ENCODE measurements at places on chromosomes 12 and 14.

DNA sequence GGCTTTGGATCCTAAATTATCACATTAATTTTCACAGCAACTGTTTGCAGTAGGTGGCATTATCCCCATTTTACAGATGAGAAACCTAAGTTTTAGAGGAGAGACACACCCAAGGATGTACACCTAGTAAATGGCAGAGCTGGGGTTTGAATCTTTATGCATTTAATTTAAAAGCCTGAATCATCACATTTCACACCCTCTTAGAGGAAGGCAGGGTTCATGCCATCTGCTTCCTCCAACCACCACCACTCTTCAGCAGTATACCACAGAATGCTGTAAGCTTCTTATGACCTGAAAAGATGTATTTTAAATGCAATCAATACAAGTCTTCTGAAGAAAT, 90.3 kb downstream of the CRADD start:
- DNase-seq, result no peak

DNA sequence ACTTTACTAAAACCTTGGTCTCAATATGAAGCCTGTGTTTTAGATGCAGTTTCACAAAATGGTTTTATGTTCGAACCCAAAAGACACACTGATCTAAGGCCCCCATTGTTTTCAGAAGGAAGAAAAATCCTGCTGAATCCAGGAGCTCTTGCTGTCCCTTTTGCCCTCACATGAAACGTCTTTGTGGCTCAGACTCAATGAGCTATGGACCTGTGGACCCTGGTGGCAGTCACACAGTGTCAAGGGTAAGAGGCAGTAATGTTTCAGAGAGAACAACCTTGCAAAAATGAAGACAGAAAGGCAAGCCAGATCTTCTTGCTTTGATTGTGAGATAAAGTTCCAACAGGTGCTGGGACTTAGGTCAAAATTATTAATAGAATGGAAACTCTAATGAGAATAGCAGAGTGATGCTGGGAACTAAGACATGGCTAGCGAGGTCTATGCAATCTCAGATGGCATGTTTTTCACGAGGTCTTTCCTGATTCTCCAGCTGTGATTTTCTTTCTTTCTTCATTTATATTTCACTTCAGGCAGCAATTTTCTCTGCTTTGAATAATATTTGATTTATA, 164.9 kb upstream of the SLC38A2 start:
- DNase-seq, result no peak

GRCh38 chr12:104582739-104583138, 126.0 kb downstream of the CHST11 start:
- DNase-seq, result no peak

DNA sequence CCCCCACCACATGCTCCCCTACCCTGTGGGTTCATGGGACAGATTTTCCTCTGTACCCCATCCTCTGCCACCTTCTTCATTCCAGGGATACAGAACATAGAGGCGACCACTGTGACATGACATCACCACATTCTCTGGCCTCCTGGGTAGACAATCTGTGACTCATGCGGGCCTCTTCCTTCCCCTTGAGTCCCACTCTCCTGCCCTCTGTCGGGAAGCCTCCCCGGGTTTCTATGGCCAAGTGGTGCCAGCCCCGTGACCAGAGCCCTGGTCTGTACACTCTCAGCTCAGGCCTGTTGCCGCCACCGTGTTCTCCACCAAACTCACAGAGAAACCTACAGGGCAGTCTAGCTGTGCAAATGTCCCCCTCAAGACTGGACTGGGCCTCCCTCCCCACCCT, 8.0 kb downstream of the CLMN start:
- DNase-seq, result no peak

DNA sequence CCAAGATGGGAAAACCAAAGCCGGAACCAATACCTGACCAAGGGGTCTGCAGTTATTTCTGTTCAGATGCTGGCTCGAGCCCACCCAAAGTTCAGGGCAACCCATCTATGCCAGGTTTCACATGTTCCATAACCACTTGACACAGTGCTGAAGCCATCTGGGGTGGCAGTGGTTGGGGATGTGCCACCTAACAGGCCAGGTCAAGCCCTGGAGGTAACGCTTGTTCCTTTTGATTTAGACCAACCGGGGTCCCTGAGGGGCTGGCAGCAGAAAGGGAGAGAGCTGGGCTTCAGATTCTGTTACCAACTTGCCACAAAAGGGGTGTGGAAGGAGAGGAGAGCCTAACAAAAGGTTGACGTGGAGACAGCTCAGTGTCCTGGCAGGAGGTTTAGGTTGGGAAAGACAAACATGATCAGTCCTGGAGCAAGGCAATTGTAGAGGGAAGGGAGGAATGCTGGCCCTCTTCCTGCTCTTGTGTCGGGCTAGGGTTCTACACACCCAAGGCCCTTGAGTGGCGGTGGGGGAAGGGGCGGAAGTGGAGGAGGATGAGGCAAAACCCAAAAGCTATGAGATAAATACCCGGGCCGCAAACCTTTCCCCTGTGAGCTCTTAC, 31.9 kb downstream of the CACNA2D4 start:
- no peak for DNase-seq

DNA sequence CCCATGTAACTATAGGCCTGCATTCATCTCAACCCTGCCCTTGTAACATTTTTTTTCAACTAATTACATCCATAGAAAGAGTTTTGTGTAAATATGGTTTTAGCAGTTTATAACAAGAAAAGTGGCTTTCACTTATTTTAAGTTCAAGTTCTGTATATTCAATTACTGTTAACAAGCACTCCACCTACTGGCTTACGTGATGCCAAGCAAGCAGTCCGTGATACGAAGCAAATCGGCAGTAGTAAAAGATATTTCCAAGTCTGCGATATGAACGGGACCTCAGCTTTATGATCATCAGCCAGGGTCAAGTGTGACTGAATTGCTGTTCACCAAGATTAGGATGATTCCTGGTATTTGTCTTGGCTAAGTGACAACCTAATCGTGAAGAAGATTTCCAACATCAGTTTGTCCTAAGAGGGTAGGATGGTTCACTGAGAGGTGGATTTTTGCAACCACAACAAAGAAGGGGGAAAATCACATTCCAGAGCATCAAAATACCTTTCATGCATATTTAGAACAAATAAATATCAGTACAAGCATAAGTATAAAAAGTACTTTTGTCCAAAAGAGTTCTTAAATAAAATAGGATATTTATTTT, 456.2 kb downstream of the FOXG1 start:
- no peak for DNase-seq

- DNase-seq, result no peak
These were observed 12.5 kb downstream of the AHNAK2 start for GRCh38 chr14:104965561-104966231.

DNA sequence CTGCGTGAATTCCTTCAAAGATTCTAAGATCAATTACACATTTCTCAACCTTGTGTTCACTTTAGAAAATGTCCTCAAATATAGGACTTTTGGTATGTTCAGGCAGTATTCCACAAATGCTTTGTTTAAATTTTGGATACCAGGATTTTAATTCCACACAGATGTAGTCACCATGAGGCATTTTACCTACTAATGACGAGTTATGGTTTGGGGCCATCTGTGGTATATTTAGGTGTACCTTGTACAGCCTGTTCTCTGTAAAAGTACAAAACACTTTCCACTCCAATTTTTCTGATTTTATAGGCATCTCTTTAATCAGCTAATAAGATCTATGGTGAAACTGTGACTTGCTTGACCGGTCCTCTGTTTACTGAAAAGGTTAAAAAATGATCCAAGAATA, 275.7 kb upstream of the PRICKLE1 start:
- no peak for DNase-seq

GRCh38 chr12:116436561-116437249, 122.5 kb upstream of the MAP1LC3B2 start:
- DNase-seq, result no peak

DNA sequence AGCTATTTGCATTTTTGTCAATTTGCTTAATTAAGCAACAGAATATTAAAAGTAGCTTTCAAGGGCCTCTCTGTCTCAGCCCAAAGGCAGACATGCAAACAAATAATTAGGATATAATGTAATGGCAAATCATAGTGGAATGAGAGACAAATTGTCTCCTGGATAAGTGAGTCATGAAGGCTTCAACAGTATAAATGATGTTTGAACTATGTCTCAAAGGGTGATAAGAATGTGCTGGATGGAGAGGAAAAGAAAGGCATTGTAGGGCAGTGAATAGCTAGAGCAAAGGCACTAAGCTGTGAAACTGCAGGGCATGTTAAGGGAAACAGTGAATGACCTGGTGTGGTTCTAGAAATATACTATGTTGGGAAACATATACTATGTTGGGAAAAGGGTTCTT, 53.5 kb upstream of the PPP1R12A start:
- no peak for DNase-seq

DNA sequence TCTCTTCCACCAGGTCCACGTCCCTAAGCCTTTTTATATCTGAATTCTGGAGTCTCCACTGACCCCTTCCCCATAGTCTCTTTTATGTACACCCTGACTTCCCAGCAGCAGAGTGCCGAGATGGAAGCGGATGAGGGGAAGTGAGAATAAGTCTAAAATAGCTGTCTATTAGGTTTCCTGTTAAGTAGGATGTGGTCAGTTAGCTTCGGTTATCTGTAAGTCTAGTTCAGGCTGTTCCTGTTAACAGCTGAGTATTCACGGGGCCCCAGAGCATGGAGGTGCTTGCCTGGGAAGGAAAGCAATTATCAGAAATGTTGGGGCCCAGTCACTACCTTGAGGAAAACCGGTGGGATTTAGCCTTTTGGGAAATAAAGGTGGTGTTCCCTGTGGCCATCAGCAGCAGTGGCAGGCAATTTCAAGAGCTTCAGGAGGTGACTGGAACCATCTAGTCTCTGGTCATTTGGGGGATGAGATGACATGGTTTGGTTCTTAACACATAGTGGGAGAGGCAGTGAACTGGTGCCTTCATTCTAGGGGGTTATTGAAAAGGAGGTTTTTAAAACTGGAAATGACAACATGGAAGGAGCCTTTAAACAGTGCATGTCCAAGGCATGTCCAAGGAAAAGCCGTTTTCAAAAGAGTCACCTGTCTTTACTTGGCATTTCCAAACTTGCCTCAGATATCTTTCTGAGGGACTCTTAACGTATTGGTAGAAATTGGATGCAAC, 21.8 kb downstream of the CHST11 start:
- no peak for DNase-seq
